Stimulated activated CD8-positive, alpha-beta memory T cell treated with anti-CD3 and anti-CD28 coated beads, Interleukin-7, amount 100 ng/mL, for 4 hours (primary cell): ENCODE measurements at places on chromosomes 2 and 18.

- no peak for DNase-seq
These were observed 100.4 kb upstream of the SH3BP4 start for GRCh38 chr2:234851451-234851850.

DNA sequence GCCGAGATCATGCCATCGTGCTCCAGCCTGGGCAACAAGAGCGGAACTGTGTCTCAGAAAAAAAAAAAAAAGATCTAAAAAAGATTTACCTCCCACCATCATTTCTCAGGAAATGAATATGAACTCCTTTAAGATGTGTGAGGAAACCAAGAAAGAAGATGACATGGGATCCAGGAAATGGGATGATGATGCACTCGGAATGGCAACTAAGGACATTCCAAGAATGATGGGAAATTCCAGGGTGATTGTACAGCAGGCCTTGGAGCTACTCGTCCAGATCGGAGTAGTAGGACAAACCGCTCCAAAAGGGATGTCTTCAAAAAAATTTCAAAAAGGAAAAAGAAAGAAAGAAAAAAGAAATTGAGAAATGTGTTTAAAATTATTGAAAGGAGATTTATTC lies 84.9 kb upstream of the PMAIP1 start:
- no peak for DNase-seq

DNA sequence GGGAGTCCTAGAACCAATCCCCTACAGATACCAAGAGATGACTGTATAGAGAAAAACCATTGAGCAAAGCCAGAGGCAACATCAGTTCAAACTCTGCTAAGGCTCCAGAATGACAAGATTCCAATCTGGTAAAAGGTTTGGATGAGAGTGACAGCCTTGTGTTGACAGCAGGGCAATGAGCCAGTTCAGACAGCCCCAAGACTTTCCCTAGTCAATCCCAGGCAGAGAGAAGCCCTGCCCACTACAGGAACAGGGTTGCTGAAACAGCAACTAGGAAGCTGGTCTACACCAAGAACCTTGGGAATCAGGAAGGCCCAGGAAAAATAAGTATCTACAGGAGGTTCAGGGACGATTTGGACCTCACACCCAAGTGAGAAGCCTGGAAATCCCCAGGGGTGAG lies 3.3 kb downstream of the PSTPIP2 start:
- DNase-seq, result no peak

DNA sequence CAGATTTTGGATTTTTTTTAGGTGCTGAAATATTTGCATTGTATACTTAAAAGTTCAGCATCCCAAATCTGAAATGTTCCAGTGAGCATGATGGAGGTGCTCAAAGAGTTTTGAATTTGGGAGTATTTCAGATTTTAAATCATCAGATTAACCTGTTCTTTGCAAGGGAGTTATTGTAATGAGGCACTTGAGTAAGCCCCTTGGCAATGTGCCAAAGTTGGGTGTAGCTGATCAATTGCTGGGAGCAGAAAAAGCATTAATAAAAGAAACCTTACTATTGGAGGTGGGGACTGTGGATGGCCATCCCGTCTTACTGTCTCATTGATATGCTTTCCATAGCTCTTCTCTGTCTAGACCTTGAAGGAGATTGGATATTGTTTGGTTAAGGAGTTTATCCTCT lies 28.3 kb downstream of the MALT1 start:
- no peak for DNase-seq

- no peak for DNase-seq
These were observed 17.6 kb downstream of the MCFD2 start for GRCh38 chr2:46898024-46898423.

- no peak for DNase-seq
These were observed 153.6 kb upstream of the EPAS1 start for GRCh38 chr2:46143429-46144132.

GRCh38 chr2:46230115-46230571 lies 67.1 kb upstream of the EPAS1 start:
- DNase-seq, result no peak

- no peak for DNase-seq
These were observed 64.1 kb upstream of the NDUFV2 start for GRCh38 chr18:9038277-9038871.

GRCh38 chr2:222193328-222193983 lies 105.3 kb downstream of the PAX3 start:
- no peak for DNase-seq

DNA sequence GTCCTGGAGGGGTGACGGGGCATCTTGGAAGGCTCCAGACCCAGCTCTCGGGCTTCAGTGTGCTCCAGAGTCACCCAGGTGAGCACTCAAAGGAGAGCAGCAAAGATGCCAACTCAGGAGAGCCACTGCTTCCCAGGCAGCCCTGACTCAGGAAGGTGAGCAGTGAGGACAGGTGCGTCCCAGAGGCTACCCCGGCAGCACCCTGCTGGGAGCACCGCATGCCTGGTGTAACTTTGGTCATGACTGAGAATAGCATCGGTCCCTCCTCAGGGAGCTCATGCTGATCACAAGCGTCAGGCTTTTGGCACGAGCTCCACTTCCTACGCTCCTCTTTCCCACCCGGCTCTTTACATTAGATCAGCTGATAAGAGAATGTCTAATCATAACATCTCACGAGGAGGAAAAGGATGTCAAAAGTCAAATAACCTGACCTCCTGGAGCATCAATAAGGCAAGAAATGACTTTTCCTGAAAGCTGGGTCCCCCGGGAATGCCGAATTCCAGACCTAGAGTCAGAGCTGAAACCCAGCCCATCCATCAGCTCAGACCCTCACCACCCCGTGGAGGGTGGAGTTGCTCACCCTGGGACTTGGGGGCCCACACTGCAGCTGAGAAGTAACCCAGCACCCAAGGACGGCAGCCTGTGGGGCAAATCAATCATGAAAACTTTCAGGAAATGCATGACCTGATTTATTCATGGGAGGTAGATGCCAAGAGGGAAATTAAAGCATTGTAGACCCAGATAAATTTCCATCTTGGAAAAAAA lies 248.8 kb downstream of the ACKR3 start:
- DNase-seq, result no peak

DNA sequence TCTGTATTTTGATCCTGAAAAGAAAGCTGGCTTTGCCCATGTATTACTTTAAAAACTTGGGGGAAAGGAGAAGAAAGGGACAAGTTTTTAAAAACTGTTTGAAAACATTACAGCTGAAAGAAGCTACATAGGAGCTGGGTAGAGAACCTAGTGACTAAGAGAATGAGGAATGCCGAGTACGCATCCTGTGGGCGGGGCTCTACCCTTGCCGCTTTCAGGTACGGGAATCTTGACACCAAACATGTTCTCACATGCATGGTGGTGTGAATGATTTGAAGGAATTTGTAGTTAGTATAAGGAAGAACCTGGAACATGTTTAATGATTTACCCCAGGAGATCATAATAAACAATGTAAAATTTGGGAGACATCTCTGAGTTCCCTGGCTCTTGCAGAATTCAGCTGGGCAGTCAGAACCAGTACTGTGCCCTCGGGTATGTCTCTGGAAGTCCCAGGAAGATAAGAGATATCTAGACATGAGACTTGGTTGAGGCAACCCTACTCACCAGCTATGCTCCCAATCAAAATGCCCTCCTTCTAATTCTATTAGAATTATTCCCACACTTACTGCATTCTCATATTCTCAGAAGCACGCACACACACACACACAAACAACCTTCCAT lies 16.5 kb upstream of the TGFA start:
- no peak for DNase-seq

- DNase-seq, result no peak
These were observed 843.2 kb upstream of the FANCL start for GRCh38 chr2:59084326-59084725.

DNA sequence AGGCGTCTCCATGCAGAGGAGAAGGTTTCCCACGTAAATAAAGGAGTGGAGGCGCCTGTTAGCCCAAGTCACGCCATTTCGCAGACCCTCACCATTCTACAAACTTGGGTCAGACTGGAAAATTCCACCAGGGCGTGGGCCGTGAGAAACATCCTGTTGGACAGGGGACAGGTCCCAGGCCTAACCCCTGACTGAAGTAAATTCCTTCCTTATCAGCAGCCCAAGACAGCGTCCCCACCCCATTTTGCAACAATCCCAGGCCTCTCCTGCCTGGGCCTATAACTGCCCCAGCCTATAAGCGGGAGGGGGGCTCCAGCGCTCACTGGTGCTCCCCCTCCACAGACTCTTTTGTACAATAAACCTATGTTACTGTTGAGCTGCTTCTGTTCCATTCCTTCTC lies 57.3 kb upstream of the CBLN2 start:
- DNase-seq, result no peak

DNA sequence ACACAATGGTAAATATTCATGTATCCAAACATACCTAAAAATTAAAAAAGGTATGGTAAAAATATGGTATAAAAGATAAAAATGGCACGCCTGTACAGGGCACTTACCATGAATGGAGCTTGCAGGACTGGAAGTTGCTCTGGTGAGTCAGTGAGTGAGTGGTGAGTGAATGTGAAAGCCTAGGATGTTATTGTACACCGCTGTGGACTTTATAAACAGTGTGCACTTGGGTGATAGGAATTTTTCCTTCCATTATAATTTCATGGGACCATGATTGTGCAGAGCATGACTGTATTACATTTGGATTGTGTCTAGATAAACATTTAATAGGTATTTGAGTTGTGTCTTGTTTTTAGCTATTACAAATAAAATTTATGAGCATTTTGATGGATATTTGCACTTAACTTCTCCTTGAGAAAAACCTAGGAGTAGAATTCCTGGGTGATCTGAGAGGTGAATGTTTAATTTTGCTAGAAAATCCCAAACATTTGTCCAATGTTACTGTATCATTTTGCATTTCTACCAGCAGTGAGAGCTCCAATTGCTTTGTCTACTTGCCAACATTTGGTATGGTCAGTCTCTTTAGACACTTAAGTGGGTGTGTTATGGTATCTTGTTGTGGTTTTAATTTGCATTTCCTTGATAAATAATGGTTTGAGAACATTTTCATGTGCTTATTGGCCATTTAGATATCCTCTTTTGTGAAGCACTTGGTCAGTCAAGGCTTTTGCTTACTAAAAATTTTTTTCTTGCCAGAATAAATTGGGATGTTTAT lies 81.7 kb downstream of the BCL2L11 start:
- no peak for DNase-seq

DNA sequence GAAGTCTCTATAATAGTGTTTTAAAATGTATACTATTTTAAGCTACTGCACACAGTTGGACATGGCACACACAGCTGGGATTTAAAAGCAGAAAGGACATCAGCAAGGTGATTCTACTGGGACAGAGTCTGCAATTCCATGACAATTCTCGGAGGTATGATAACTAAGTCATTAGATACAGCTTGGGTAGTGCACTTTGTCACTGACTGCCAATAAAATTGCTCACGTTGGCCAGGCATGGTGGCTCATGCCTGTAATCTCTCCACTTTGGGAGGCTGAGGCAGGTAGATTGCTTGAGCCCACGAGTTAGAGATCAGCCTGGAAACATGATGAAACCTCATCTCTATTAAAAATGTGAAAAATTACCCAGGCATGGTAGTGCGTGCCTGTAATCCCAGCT lies 134.1 kb upstream of the SATB2 start:
- DNase-seq, result no peak

- DNase-seq, result no peak
These were observed 1038.3 kb upstream of the ACVR2A start for GRCh38 chr2:146806364-146807005.

GRCh38 chr2:109067631-109068125 lies 61.3 kb upstream of the SH3RF3 start:
- DNase-seq, result no peak

DNA sequence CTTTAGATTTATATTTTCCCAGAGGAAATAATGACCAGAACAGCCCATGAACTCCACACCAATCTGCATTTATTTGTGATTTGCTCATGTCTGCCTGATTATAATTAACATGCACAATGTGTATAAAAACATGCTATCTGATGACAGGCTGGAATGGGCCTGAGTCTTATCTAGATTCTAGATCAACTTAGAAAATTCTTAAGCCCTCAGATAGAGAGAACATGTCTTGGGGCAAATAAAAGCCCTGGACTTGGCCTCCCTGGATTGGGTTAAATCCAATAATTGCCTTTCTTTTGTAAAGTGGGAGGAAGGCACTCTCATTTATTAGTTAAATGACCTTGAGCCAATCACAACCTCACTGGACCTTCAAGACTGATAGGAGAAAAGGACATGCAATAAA lies 61.8 kb downstream of the EVA1A start:
- DNase-seq, result no peak

- no peak for DNase-seq
These were observed 23.4 kb downstream of the CENPA start for GRCh38 chr2:26809211-26809610.

DNA sequence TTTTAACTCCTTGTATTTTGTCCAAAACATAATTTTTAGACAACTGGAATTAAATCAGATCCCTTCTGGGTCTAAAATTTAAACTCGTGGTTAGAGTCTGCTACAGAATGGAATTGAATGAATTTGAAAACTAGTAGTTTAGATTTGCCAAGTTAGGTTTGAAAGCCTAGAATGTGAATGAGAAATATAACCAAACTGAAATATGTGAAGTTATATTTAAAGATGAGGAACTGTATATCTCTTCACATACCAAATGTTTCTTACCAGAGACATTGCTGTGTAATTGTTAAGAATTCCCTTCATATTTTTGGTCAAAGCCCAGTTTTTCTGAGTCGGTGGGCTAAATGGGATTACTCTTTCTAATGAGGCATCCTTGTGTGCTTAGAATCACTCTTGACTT lies 74.2 kb downstream of the LPIN1 start:
- DNase-seq, result no peak

DNA sequence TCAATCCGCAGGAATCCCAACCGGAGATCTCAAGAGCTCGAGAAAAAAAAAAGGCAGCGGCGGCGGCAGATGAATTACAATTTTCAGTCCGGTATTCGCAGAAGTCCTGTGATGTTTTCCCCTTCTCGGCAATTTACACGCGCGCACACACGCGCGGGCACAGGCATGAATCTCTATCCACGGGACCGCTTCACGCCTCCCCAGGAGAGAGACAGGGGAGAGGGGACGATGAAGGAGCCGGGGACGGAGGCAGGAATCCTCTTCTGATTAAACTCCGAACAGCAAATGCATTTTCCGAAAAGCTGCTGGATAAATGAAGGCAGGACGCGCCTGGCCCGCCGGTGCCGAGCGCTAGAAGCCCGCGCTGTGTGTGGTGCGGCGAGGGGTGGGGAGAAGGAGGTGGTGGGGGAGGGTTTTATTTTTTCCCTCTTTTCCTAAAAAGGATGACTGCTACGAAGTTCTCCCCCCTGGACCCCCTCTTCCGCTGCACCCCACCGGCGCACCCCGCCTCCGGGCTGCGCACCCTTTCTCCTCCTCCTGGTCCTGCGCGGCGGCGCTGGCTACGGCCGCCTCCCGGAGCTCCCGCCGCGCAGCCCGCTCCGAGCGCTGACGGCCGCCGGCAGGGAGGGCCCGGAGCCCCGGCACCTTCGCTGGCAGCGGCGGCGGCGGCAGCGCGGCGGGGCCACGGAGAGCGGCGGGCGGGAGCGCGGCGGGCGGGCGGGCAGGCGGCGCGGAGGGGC lies at the start of gene BCL2:
Gene BCL2 (minus strand): TSS at position 387 of the 740 bp plus-strand sequence.
- no peak for DNase-seq

- DNase-seq, result no peak
These were observed 186.4 kb upstream of the COL3A1 start for GRCh38 chr2:188787658-188788240.
